Esophagus squamous epithelium (tissue), 5 donors: ENCODE measurements at places on chromosomes 2 and 18.

DNA sequence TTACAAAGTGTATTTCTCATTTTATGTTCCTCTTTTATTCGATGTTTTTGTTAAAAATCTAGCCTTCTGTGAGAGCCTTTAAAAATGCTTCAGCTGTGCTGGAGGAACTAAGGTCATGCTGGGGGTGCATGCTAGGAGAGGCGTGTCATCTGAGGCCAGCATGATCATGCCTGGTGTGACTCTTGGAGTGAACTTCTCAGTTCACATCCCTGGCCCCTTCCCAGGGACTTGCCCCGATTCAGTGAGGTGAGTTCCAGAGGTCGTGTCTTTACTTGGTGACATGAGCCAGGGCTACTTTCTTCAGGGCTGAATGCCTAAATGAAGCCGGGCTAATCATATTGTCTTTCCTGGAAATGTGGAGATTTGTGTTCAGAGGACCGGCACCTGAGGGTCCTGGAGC lies 264.9 kb downstream of the MREG start:
- no peaks in the 10 kb centered on the region for H3K4me1 ChIP-seq
- H3K27me3 ChIP-seq, result no peaks in the 10 kb centered on the region
- no peak for DNase-seq
- peak overlapping the region; percentile 23 for H3K27ac ChIP-seq

DNA sequence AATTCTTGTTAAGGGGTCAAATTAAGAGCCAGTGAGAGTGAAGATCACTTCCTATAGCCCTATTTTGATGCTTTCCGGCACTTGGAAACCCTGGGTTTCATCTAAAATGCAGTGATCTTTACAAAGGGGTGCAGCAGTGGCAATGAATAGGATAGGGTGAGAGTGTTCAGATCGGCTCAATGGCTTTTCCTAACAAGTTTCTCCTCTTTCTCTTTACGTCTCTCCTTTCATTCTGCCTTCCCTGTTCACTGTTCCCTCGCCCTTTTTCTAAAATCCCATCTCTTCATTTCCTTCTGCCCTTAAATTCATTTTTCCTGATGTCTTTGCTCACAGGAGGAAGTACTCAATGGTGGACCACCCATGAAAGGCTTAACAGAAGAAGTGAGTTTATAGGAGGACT lies 86.0 kb downstream of the CTIF start:
- no peaks in the 10 kb centered on the region for H3K27me3 ChIP-seq
- H3K4me3 ChIP-seq, result no peak overlapping the region
- H3K4me1 ChIP-seq, result no peaks in the 10 kb centered on the region

DNA sequence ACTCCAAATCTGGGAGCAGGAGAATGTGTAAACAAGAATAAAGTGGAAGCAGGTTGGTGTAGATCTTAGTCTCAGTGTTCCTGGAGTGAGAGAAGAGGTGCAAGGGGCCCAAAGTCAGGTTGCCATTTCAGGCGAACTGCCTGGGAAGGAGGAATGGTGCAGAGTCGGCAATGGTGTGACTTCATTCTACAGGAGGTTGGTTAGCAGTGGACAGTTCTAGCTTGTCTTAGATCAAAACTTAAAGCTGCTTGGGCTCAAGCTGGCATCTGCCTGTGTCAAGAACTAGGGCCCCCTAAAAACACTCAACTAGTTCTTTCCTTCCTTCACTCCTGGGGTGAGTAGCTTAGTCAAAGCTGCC lies 3.5 kb downstream of the STK16 start:
- no peaks in the 10 kb centered on the region for H3K27me3 ChIP-seq
- DNase-seq, result no peak
- peak overlapping the region; percentile 95 for H3K27ac ChIP-seq
- H3K4me1 ChIP-seq, result peaks cover 93% of the 10 kb centered on the region
- H3K4me3 ChIP-seq, result no peak overlapping the region
- peaks cover 43% of the 10 kb centered on the region for H3K36me3 ChIP-seq

GRCh38 chr2:106316915-106317314 lies 122.8 kb upstream of the UXS1 start:
- no peak for DNase-seq
- H3K36me3 ChIP-seq, result no peaks in the 10 kb centered on the region
- H3K27ac ChIP-seq, result no peak overlapping the region

DNA sequence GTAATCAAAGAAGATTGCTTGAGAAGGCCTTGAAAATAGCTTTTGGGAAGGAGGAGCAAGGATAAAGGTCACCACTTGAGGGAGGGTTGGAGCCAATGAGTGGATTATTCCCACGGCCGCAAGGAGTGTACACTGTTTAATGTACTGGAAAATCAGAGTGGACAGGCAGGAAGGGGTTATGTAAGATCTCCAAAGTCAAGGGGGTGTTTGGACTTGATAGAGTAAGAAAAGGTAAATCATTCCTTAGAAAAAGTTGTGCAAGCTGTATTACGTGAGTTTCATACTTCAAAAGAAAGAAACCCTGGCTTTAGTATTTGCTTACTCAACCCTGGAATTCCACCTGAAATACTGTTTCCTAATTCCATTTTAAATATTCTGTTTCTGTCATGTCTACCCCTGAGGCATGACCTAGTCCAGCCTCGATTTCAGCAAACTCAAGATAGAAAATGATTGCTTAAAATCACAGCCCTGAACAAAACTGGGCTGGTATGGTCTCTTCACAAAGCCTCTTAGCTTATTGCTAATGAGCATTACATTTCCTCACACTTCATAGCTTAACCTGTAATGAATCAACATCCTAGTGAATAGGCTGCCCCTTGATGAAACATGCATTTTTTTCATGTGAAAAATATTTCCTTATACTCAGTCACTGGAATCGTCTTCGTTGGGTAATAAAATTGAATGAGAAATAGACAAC lies 1.1 kb downstream of the MREG start:
- peak overlapping the region; percentile 85 for H3K27ac ChIP-seq
- no peaks in the 10 kb centered on the region for H3K27me3 ChIP-seq
- peak overlapping the region; percentile 74 for H3K4me3 ChIP-seq
- peaks cover 53% of the 10 kb centered on the region for H3K4me1 ChIP-seq
- DNase-seq, result no peak
- H3K36me3 ChIP-seq, result no peaks in the 10 kb centered on the region

DNA sequence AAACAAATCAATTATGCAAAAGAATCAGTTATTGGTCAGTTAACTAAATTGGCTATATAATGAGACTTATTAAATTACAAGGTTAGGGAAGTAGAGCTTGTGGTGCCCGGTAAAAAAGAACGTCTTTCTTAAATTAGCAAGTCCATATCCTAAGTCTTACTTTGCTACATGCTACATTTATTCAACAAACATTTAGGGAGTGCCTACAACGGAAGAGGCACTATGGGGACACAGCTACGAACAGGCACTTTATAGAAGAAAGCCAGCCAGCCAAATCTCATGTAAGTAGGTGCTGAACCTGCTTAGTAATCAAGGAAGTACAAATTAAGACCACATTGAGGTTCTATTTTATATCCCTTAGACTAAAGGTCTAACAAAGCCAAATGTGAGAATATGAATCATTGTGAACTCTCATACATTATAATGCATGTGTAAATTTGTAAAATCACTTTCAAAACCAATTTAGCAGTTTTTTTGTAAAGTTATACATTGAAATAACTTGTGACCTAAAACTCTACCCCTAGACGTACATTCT lies 59.9 kb downstream of the PDK1 start:
- no peaks in the 10 kb centered on the region for H3K27me3 ChIP-seq
- H3K36me3 ChIP-seq, result peaks cover 20% of the 10 kb centered on the region
- H3K4me3 ChIP-seq, result no peak overlapping the region
- no peak for DNase-seq
- no peaks in the 10 kb centered on the region for H3K4me1 ChIP-seq
- H3K27ac ChIP-seq, result no peak overlapping the region

DNA sequence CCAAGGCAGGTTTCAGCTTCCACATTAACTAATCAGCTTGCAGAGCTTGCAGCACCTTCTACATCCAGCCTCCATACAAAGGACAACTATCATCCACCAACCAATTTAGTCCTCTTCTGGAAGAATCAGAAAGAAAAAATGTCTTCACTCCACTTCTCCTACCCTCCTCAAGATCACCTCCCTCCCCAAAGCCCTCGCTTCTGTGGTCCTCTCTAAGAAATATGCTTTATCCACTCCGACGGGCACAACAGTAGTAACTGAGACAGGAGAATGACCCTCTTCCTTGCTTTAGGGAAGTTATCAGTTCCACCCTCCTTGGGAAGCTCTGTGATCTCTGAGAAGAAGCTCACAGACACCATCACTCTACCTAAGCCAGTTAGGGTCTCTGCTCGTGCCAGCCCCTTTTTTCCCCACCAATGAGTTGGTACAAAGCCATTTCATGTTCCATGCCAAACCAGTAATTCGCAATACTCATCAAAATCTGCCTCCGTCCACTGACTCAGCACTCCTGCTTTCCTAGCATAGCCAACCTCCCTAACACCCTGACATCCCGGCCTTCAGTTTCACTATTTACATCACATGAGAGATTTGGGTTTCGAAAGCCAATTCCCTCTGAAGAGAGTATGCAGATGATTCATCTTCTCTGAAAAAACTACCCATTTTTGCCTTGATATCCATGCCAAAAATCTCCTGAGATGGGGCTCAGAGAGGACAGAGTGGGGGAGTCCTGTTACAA lies 114.1 kb upstream of the PKDCC start:
- no peaks in the 10 kb centered on the region for H3K36me3 ChIP-seq
- DNase-seq, result no peak
- H3K27ac ChIP-seq, result peak overlapping the region; percentile 76
- peaks cover 18% of the 10 kb centered on the region for H3K4me1 ChIP-seq

- H3K27me3 ChIP-seq, result no peaks in the 10 kb centered on the region
- no peak for DNase-seq
Observed at GRCh38 chr18:63025251-63026090, 294.1 kb downstream of the BCL2 start.

DNA sequence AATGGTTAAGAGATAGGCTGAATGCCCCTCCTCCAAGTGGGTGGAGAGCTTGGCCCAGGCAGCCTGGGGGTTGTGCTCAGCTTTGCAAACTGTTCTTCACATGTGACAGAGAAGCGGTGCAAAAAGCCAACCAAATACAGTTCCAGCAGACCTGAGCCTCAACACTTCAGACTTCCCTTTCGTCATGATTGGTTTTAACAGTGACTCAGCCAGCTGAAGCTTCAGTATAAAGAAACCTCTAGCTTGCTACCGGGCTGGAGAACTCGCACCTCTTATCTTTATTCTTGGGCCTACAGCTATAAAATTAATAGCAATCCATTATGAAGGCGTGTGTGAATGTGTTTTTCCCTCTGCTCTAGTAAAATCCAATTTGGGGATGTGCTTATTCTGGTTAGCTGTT lies 20.0 kb downstream of the SETBP1 start:
- no peaks in the 10 kb centered on the region for H3K36me3 ChIP-seq
- no peak for DNase-seq
- H3K4me1 ChIP-seq, result no peaks in the 10 kb centered on the region
- H3K4me3 ChIP-seq, result no peak overlapping the region
- H3K27ac ChIP-seq, result peak overlapping the region; percentile 61
- H3K27me3 ChIP-seq, result no peaks in the 10 kb centered on the region

DNA sequence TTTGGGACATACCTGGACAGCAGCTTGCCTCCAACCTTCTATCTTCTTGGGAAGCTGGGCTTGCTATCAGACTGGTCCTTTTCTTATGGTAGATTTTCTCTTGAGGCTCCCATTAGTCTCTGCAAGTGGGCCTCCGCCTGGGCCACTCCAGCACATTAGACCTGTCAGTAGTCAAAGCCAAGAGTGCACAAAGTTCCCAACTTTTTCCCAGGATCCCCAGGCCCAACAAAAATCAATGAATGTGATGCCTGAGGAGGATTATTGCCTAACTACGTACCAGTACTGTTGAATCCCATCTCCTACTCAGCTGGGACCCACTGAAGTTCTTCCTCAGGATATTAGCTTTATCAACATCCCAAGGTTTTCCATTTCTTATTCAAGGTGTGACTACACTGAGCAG lies 51.7 kb downstream of the PROC start:
- no peak overlapping the region for H3K4me3 ChIP-seq
- no peaks in the 10 kb centered on the region for H3K4me1 ChIP-seq
- DNase-seq, result no peak
- H3K27me3 ChIP-seq, result no peaks in the 10 kb centered on the region

DNA sequence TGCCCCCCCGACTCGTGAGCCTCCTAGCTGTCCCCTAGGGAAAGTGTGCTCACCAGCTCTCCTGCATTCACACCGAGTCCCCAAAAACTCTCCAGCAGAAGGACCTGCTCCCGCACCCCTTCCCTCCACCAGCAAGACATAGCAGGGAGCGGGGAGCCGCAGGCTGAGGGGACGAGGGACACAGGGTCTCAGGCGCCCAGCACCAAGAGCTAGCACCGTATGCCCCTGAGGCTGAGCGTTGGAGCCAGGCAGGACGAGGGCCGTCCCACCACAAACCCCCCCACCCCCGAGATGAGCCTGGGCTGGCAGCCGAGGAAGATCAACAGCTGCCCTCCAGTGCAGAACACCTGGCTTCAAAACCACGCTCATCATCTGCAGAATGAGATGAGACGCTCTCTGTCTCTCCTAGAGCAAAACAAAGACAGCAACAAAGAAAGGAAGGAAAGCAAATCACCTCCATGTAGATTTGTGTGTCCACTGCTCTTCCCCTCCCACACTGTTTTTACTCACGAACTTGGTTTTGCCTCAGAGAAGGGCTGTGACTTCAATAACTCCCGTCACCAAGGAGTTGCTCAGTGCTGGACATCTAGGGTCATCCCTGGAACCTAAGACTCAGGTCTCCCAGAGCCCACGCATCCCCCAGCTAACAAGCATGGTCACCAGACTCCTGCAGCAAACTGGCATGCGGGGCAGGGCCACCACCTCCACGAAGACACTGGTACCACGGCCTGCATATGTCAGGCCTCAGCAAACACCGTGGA lies 39.7 kb upstream of the SALL3 start:
- no peak overlapping the region for H3K27ac ChIP-seq
- DNase-seq, result no peak
- no peak overlapping the region for H3K4me3 ChIP-seq
- no peaks in the 10 kb centered on the region for H3K4me1 ChIP-seq
- H3K36me3 ChIP-seq, result no peaks in the 10 kb centered on the region
- no peaks in the 10 kb centered on the region for H3K27me3 ChIP-seq

GRCh38 chr2:33476793-33477190 lies 343 bp downstream of the RASGRP3 start:
- DNase-seq, result no peak
- H3K4me3 ChIP-seq, result peak overlapping the region; percentile 67
- peak overlapping the region; percentile 93 for H3K27ac ChIP-seq
- no peaks in the 10 kb centered on the region for H3K36me3 ChIP-seq
- H3K27me3 ChIP-seq, result no peaks in the 10 kb centered on the region

GRCh38 chr18:35172451-35173035 lies 68.3 kb upstream of the ZNF397 start:
- no peaks in the 10 kb centered on the region for H3K4me1 ChIP-seq
- no peak overlapping the region for H3K27ac ChIP-seq
- H3K27me3 ChIP-seq, result no peaks in the 10 kb centered on the region
- no peak overlapping the region for H3K4me3 ChIP-seq
- no peak for DNase-seq
- H3K36me3 ChIP-seq, result no peaks in the 10 kb centered on the region

DNA sequence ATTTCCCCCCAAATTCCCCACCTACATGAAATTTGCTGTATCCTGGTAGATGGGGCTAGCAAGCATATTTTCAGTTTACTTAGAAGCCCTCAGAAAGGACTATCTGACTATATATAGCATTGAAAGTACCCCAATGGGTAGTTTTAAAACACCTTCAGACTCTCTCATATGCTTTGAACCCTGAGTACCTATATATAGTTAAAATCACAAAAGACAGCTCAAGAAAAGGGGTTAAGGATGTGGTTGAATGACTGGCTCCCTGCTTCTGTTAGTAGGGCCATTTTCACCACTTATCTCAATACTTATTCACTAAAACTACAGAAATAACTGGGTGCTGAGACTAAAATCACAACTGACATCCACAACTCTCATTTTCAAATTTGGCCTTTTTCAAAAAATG lies 18.5 kb downstream of the WDPCP start:
- H3K36me3 ChIP-seq, result no peaks in the 10 kb centered on the region
- no peak overlapping the region for H3K4me3 ChIP-seq
